ENCODE measurements at places on chromosomes 4 and X.

- no peak for DNase-seq
Observed at GRCh38 chr4:78370631-78371372, 180.8 kb upstream of the ANXA3 start.

- DNase-seq = no peak
Observed at GRCh38 chr4:105542039-105542438, 10.4 kb upstream of the ARHGEF38 start.

GRCh38 chr4:2768124-2768523 lies 12.0 kb upstream of the TNIP2 start:
- DNase-seq = no peak

DNA sequence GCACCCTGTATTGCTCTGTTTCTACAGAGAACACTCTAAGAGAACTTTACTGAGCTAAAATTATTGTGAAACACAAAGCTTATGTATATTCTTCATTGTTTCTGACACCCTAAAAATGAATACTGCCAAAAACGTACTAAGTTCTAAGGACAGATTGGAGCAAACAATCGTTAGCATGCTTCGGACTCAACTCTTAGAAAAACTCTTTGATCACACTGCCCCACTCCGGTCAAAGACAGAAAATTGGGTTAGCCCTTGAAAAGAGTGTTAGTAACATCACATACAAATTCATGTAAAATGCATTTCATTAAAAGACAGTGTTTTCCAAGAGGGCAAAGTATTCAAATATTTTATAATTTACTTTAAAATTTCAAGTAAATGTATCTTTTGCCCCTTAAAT lies 177.4 kb downstream of the DCHS2 start:
- no peak for DNase-seq

GRCh38 chr4:105569057-105569865 lies 16.8 kb downstream of the ARHGEF38 start:
- DNase-seq = no peak

DNA sequence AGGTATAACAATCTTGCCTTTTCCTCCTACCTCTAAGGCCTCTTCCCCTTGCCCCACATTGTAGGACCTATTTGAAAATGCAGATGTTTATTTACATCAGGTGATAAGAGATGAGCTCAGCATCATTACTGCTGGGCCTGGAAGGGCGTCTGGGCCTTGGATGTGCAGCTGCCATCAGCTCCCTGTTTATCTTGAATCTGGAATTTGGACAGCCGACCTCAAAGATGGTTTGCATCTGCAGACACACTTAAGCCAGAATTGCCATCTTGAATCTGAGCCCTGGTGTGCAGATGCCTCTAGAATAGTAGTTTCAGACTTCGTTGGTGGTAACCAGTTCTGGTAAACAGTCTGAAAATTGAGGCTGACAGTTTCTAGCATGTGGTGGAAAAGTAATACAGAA lies 59.0 kb downstream of the FAM193A start:
- DNase-seq = no peak

DNA sequence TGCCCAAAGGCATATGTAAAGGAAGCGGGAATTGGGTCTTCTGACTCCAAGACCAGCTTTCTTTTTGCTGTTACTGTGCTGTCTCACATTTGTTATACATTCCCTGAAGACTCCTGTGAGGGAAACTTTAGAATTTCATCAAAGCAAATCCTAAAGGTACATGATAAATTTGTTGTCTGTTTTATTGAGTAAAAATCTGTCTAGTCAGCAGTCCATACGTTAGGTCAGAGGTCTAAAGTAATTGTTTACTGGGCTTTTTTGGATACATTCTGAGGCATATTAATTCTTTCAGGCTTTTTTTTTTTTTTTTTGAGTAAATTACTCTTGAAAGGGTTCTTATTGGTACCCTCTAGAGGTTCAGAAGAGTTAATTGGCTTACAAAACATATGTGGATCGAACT lies 347.2 kb downstream of the RPA4 start:
- no peak for DNase-seq

- DNase-seq = no peak
Observed at GRCh38 chr4:82998898-82999297, 11.7 kb downstream of the LIN54 start.

DNA sequence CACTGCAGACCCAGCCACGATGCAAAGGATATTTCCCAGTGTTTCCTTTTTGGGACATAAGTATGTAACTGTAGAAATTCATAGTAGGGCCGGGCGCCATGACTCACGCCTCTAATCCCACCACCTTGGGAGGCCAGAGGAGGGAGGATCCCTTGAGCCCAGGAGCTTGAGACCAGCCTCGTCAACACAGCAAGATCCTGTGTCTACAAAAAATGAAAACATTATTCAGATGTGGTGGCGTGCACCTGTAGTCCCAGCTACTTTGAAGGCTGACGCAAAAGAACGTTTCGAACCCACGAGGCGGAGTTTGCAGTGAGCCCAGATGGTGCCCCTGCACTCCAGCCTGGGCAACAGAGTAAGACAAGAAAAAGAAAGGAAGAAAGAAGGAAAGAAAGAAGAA lies 49.2 kb downstream of the CRLF2 start:
- DNase-seq = no peak

- no peak for DNase-seq
Observed at GRCh38 chrX:110219920-110220319, 98.0 kb downstream of the AMMECR1 start.

DNA sequence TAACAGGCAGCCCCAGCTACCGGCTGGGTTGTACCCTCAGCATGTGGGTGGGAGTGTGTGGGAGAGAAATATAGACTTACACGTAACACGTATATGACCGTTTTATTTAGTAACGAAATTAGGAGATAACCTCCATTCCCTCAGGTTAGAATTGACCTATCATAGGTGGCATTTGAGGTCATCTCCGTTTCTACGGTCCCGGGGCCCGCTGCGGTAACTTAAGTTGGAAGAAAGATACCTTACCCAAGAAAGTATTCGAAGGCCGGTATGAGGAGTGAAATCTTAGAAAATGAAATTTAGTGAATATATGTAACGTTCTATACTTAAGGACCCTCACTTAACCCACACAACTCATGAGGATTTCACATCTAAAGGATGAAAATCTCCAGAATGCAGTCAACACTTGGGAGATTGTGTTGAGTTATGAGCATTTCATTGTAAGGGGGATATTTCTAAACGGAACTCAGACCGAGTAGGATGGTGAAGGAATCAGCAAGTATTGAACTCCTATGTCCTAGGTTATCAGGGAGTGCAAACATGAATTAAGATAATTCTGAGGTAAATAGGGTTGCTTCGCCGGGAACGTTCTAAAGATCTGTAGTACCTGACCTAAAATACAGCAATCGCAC lies 891 bp downstream of the CISD2 start:
- DNase-seq = no peak

- DNase-seq = no peak
Observed at GRCh38 chr4:84529169-84529751, 30.2 kb upstream of the NKX6-1 start.

- DNase-seq = no peak
Observed at GRCh38 chr4:175273995-175274753, 356.0 kb downstream of the ADAM29 start.

- no peak for DNase-seq
Observed at GRCh38 chr4:76722838-76723237, 175.1 kb downstream of the SOWAHB start.

DNA sequence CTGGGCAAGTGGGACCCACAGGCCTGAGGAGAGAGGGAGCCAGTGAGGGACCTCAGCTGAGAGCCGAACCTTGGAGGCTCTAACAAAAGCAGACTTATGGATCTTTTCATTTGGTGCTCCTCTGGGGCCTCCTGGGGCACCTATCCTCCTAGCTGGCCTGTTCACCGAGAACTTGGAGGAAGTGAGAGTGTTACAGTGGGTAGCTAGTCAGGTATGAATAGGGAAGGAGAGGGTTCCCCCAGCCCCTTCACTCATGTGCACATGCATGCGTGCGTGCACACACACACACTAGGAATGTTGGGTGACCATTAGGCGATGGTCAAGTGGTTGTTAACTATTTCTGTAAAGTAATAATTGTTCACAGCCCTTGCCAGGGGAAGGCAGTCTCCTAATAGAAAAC lies 18.6 kb upstream of the TMEM185A start:
- no peak for DNase-seq

GRCh38 chr4:8278009-8278395 lies 8.4 kb downstream of the HTRA3 start:
- DNase-seq = no peak

DNA sequence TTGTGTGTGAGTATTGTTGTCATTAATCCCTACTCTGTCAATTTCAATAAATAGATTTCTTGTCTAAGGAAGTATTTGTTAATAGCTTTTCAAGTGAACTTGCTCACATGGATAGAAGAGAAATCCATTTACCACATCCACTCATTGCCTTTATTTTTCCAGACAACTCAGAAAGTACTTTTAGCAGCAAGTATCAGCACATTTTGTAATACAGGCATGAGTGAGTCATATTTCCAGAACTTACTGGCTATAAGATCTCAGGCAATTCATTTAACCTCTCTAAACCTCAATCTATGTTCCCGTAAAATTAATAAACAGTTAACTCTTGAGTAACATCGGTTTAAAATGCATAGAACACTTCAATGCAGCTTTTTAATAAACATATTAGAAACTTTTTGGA lies 317.9 kb upstream of the PCDH7 start:
- DNase-seq = no peak

- DNase-seq = peak; percentile 15
Observed at GRCh38 chrX:40539214-40540142, 41.3 kb upstream of the ATP6AP2 start.

DNA sequence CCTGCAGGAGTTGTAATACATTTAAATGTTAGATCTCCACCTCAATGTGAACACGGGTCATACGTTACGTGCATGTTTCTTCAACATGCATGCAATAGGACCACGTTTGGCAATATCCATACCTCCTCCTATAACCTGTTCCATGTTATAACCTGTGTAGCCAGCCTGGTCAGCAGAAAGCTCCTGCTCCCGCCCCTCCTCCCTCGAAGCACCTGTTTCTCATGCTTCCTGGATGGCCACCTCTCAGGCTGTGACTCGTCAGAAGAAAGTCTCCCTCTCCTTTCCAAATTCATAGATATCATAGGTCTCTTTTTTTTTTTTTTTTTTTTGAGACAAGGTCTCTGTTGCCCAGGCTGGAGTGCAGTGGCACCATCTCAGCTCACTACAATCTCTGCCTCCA lies 96.5 kb downstream of the HMX1 start:
- no peak for DNase-seq

- DNase-seq = no peak
Observed at GRCh38 chr4:51842167-51842553, 793 bp upstream of the DCUN1D4 start.

GRCh38 chr4:74339501-74339900 lies 25.4 kb upstream of the EREG start:
- no peak for DNase-seq

- no peak for DNase-seq
Observed at GRCh38 chr4:14415146-14415545, 587.1 kb upstream of the CPEB2 start.

GRCh38 chrX:71216485-71216884 lies 6.5 kb upstream of the GJB1 start:
- DNase-seq = no peak

- no peak for DNase-seq
Observed at GRCh38 chr4:76216524-76216923, 2.9 kb upstream of the SCARB2 start.

DNA sequence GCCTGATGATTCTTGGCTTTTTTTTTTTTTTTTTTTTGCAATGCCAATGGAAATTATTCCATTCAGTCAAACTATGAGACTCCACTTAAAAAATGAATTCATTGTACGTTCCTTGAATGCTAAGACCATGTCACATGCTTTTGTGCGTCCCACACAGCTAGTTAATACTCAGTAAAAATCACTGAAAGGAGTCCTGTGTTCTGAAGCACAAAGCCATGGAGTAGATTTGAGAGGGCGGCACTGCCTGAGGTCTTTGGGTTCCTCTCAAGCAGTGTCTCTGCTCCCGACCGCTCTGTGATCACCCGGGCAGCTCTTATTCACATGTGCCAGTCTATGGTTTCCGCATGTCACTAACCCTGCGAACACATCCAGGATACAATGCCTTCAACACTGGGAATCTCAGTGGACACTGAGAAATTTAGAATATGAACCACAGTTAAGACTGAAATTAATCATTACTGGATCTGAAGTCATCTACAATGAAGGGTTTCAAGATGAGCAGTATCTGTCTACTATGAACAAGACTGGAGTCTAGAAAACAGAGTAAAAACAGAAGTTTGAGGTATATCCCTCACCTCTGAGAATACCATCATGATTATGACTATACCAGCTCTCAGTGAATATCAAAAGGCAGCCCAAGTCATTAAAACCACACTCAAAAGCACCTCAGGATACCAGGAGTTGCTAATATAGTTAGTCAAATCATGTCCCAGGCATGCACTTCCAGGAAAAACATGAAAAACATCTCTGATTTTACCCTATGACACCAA lies 193.0 kb downstream of the MGST2 start:
- no peak for DNase-seq

DNA sequence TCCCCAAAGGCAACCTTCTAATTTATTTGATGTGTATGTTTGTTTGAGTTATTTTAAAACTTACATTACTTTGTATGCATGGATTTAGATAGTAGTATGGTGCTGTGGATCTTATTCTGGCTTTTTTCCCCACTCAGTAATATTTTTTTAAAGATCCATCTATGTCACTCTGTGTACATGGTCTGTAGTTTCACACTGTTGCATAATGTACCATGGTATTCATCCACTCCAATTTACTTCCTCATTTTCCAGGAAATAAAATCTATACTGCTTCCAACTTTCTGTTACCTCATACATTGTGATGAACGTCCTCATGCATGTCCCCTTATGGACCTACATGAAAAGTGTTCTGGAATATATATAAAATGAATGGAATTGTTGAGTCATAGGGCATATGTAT lies 17.6 kb downstream of the ARMCX2 start:
- DNase-seq = no peak

- DNase-seq = no peak
Observed at GRCh38 chr4:34814266-34814665, 1430.0 kb downstream of the ARAP2 start.

- no peak for DNase-seq
Observed at GRCh38 chr4:38757945-38758600, 24.7 kb downstream of the TLR10 start.

DNA sequence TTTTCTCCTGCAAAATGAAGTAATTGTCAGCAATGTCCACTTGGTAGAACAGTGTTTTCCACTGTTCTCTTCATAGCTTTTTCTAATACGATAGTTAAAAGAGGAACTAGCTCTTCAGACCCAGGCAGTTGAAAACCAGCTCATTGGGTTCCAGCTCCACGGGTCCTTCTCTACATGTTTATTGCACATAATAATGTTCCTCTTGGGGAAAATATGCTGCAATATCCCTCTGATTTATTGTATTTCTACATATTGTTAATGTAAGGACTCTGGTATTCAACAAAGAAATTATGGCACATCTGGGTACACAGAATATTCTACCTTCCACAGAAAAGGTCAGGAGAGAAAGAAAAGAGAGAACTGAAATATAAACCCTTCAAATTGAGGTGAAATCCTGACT lies 473.4 kb downstream of the TRIML1 start:
- no peak for DNase-seq

- no peak for DNase-seq
Observed at GRCh38 chrX:46710927-46711623, 47.8 kb downstream of the SLC9A7 start.
